ENCODE measurements at places on chromosomes 5 and 9. TPM values are rescaled to one million over a fixed set of nuclear protein-coding genes. Genes with fewer than 3 reads are reported as not detected.

Gene C5orf52
- not detected for total RNA-seq

Gene PCDHGB7
- total RNA-seq, result 14.8 TPM

Gene PDCD1LG2
- total RNA-seq, result 0.25 TPM

Gene SPATA31A6
- total RNA-seq, result not detected

Gene SPINK4
- total RNA-seq, result not detected

Gene PLAC8L1
- 0.25 TPM for total RNA-seq

Gene CDO1
- total RNA-seq, result 62.7 TPM

Gene PCAT7
- total RNA-seq, result not detected

Gene CD274
- 0.49 TPM for total RNA-seq

Gene HCN1
- total RNA-seq, result 14.0 TPM

Gene SLC26A2
- 14.3 TPM for total RNA-seq

Gene AMBP
- total RNA-seq, result not detected

Gene LCN1
- total RNA-seq, result not detected

Gene PCDHB10
- 14.5 TPM for total RNA-seq

Gene PAEP
- not detected for total RNA-seq

Gene UBAP2
- 38.8 TPM for total RNA-seq

Gene MARCHF11
- 1.5 TPM for total RNA-seq

Gene AIF1L
- total RNA-seq, result 14.0 TPM

Gene GABBR2
- 47.2 TPM for total RNA-seq

Gene PCA3
- 0.49 TPM for total RNA-seq

Gene SPINK6
- not detected for total RNA-seq

Gene GRM6
- under 0.01 TPM for total RNA-seq

Gene LEAP2
- total RNA-seq, result 0.74 TPM

Gene SPATA31A3
- not detected for total RNA-seq

Gene MYOT
- total RNA-seq, result not detected

Gene C9orf153
- total RNA-seq, result 0.25 TPM

Gene OMD
- 3.7 TPM for total RNA-seq

Gene DPP7
- total RNA-seq, result 18.7 TPM

Gene KCNN2
- 15.0 TPM for total RNA-seq

Gene POLR3G
- total RNA-seq, result 2.5 TPM

Gene SMIM27
- 3.0 TPM for total RNA-seq

Gene SOHLH1
- total RNA-seq, result not detected

Gene PAPPA
- total RNA-seq, result under 0.01 TPM

Gene SPRY4
- 7.1 TPM for total RNA-seq

Gene GOLPH3
- 40.6 TPM for total RNA-seq

Gene DYNC2I2
- total RNA-seq, result 23.4 TPM

Gene ANKRD18B
- total RNA-seq, result 0.25 TPM

Gene IL17B
- not detected for total RNA-seq

Gene PCDHGB6
- total RNA-seq, result 12.5 TPM

Gene CCDC171
- 21.1 TPM for total RNA-seq

Gene TNFSF15
- total RNA-seq, result under 0.01 TPM

Gene CXXC5
- 33.4 TPM for total RNA-seq

Gene RAD50
- total RNA-seq, result 39.8 TPM
